KBM-7 (cell line): ENCODE measurements at places on chromosomes 3 and 15.

- DNase-seq, result no peak
Observed at GRCh38 chr3:66381626-66382025, 119.2 kb downstream of the LRIG1 start.

DNA sequence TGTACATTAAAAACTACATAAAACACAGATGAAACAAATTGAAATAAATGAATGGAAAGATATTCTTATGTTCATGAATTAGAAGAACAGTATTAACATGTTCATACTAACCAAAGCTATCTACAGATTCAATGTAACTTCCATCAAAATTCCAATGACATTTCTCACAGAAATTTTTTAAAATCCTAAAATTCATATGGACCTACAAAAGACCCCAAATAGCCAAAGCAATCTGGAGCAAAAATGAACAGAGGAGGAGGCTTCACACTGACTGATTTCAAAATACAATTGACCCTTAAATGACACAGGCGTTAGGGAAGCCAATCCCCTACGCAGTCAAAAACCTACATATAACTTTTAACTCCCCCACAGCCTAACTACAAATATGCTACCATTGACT, 39.4 kb downstream of the KPNA1 start:
- DNase-seq, result no peak

GRCh38 chr3:152496716-152497115, 228.0 kb downstream of the MBNL1 start:
- DNase-seq, result no peak

DNA sequence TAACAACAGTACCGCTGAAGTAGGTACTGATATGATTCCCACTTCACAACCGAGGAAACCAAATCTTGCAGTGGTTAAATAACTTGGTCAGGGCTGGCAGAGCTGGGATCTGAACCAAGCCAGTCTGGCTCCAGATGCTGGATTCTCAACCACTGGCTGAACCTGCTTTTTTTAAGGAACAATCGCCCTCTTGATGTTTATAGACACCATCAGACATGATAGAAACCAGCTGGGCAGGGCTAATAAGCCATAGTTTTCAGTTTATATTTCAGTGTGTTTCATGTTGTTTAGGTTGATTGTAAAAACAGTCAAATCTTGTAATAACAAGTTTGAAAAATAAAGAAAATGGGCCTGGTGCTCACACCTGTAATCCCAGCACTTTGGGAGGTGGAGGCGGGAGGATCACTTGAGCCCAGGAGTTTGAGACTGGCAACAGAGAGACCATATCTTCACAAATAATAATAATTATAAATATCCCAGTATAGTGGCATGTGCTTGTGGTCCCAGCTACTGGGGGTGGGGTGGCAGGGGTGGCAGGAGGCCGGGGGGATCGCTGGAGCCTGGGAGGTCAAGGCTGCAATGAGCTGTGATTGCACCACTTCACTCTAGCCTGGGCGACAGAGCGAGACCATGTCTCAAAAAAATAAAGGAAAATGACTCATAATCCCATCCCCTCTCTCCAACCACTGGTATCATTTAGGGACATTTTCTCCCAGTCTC, 36.7 kb downstream of the XYLB start:
- DNase-seq, result no peak

GRCh38 chr3:38536671-38537070, 40.5 kb downstream of the EXOG start:
- DNase-seq, result no peak
